ENCODE measurements at places on chromosomes 2 and 18.

DNA sequence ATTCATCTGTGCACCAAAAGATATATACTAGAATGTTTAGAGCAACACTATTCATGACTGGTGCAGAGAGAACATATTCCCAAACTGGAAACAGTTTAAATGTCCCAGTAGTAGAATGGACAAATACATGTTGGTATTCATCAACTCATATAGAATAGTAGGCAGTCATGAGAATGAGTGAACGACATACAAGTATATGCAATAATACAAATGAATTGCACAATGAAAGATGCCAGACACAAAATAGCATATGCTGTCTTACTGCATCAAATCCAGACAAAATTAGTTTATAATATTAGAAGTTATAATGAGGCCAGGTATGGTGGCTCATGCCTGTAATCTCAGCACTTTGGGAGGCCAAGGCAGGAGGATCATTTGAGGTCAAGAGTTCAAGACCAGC is 8.3 kb upstream of the PRKAG3 start:
- DNase-seq, result no peak

DNA sequence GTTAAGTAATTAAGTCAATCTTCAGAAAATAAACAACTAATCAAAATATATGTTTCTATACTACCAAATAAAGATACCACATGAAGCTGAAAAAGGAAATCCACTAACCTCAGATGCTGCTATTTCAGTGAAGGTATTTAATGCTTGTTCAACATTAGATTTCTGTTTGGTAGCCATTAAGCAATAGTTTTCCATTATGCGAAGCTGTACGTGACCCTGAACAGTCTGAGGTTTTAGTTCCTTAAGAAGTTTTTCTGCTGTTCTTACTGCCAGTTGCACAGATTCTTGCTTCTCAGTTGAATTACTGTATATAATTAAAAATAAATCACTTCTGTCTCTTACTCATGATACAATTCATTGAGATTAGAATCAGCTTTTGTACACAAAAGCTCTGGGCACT is 65.4 kb downstream of the TTC21B start:
- no peak for DNase-seq

DNA sequence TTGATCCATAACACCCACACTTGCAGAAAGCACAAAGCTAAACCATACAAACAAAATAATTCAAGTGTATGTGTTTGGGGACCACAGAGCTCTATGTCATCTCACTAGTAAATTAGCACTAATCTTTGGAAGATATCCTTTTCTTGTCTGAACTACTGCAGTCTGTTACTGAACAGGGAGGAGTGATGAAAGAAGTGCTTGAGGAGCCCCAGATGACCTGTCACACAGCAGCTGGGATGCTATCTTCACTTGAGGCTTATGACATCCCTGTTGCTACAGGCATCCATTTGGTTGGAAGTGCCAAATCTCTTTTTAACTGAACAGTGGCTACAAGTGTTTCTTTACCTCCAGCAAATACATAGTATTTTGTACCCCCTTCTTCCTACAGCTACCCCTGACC is 386.3 kb upstream of the CHAC2 start:
- DNase-seq, result no peak

DNA sequence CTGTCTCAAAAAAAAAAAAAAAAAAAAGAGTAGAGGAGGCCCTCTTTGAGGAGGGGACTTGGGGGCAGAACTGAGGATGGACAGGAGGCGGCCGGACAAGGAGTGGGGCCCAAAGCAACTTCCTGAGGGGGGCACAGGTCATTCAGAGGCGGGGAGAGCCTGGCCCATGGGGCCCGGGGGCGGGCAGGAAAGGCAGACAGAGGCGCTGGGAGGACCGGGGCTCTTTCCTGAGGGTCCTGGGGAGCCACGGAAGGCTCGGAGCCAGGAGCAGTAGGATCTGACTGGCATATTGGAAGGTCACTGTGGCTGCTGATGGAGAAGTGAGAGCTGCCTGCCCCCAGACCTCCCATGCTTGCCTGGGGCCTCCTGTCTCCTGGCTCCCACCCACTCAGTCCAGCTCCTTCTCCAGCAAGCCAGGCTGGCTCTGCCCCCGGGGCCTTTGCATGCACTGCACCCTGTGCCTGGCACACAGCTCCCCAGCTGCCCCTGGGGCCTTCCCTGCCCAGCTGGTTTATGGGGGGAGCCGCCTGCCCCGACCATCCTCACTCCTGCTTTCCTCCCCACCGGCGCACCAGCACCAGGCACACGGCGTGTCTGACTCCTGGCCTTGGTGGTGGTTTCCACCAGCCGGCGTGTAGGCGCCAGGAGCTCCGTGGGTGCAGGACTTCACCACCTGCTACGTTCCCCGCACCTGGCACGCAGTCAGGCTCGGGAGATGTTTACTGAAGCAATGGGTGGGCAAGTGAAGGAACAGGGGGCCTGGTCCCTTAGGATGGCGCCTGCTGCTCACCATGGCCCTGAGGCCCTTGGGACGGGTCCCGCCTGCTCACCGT is 5.6 kb downstream of the ESPNL start:
- no peak for DNase-seq

DNA sequence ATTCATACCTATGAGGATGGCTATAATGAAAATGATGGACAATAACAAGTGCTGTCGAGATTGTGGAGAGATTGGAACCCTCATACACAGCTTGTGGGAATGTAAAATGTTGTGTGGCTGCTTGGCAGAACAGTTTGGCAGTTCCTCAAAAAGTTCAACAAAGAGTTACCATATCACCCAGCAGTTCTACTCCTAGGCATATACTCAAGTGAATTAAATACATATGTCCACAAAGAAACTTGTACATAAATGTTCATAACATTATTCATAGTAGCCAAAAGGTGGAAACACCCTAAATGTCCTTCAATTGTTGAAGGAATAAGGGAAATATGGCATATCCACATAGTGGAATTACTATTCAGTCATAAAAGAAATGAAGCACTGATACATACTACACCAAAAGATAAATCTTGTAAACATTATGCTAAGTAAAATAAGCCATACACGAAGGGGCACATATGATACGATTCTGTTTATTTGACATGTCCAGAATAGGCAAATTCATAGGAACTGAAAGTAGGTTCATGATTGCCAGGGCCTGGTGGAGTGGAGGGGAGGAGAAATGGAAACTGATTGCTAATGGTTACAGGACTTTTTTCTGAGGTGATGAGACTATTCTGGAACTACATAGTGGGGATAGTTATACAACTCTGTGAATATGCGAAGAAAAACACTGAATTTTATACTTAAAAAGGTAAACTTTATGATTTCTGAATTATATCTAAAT is 92.1 kb downstream of the ADAM23 start:
- no peak for DNase-seq

- DNase-seq, result no peak
Observed at GRCh38 chr2:209642146-209642820, 129.3 kb upstream of the UNC80 start.

GRCh38 chr2:13030606-13031005 is 313.9 kb downstream of the TRIB2 start:
- DNase-seq, result no peak

- peak; percentile 6 for DNase-seq
Observed at GRCh38 chr2:118738524-118739308, 108.7 kb downstream of the EN1 start.

DNA sequence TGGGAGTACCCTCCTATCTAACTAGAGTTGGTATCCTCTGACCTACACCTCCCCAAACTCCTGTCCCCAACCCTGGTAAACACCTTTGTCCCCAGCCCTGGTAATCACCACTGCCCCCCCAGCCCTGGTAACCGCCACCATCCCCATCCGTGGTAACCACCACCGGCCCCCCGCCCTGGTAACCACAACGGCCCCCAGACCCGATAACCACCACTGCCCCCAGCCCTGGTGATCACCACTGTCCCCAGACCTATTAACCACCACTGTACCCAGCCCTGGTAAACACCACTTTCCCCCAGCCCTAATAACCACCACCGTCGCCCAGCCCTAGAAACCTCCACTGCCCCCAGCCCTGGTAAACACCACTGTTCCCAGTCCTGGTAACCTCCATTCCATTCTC is 820.2 kb upstream of the SALL3 start:
- no peak for DNase-seq

All from HepG2 (cell line).